ENCODE measurements at places on chromosomes 6 and 20. TPM values are rescaled to one million over a fixed set of nuclear protein-coding genes. Genes with fewer than 3 reads are reported as not detected.

DNA sequence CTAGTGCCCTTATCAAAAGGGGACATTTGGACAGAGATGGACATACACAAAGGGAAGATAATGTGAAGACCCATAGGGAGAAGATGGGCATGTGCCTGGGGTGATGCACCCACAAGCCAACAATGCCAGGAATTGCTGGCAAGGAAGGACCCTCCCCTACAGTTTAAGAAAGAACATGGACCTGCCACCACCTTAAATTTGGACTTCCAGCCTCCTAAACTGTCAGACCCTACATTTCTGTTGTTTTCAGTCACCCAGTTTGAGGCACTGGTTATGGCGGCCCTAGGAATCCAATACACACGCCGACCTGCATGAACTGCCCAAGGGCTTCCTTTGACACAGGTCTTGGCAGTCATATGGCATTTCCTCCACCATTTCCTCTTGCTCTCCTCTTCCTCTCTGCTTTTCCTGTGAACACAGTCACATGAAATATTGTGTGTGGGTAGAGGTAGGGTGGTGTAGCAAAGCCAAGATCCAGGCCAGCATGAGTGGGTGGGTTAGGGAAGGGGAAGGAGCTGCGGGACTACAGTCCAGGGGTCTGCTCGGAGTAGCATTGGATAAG, 115.6 kb downstream of the ZDHHC14 start:
- no peak for DNase-seq

- DNase-seq: peak; percentile 82
These were observed 1.3 kb downstream of the TAPBP start for GRCh38 chr6:33312361-33313104.

DNA sequence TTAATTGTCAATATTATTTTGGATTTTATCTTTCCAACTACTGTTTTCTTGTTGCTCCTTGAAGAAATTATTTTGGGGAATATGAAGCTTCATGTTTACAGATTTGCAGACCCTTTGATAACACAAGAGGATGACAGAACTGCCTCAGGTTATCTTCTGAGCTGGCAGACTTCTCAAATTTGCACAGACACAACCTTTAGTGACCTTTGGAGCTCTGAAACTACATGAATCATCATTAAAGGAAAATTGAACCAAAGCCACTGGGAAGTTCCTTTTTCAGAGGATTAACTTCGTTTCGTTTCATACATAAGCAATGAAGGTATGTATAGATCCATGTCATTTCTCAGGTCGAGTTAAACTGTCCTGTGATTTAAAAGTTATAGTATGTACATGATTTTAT, 85.9 kb downstream of the FBXO5 start:
- no peak for DNase-seq

- DNase-seq: no peak
These were observed 181.9 kb downstream of the NFATC2 start for GRCh38 chr20:51360451-51361201.

DNA sequence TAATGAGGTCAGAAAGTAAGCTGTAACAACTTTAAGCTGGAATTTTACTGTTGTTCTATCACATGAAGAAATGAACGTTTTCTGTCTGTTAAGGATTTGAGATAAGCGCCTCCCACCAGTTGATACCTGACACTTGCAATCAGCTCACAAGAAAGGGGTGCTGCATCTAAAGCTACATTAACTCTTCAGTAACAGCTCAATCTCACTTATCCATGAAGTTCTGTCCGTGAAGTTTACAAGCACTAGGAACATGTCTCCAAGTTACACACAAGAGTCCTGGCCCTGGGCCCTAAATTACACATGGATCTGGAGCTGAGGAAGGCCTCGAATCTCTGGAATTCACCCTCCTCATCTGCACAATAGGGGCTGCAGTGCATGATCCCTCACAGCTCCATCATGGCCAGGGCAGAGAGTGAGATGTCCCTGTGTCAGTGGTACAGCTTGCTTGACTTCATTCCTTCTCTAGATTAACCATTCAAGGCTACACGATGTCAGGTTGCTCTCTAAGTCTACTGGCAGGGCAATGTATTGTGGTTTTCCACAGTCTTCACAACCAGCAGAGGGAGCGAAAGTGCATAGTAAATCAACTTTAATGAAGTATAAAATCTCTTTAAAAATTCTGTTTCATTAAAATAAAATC, 182.4 kb upstream of the MCHR2 start:
- no peak for DNase-seq

DNA sequence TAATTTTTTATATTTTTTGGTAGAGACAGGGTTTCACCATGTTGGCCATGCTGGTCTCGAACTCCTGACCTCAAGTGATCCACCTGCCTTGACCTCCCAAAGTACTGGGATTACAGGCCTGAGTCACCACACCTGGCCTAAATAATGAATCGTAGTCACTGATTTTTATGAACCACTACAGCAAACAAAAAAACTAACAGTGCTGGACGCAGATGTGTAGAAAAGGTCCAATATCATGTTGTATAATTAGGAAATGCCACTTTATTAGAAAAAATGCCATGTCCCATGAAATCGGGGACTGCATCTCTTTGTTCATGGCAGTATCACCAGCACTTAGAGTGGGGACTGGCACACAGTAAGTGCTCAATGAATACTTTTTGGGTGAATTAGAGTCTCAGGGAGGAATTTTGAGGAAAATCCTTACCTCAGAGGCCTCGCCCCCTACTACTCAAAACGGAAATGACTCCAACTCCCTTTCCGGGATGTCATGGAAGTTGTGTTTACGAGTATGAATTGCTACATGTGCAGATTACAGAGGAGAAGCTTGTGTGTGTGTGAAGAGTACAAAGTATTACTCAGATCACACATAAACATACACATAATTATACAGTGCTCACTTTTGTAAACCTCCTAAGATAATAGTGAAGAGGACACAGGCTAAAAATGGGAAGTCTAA, 43.6 kb upstream of the FAM50B start:
- no peak for DNase-seq

GRCh38 chr6:137722749-137723272, 144.2 kb upstream of the TNFAIP3 start:
- DNase-seq: no peak

Gene SYNDIG1
- not detected for total RNA-seq

Gene POU3F2
- not detected for total RNA-seq

Gene AK9
- 16.7 TPM for total RNA-seq

Gene STXBP5
- 37.6 TPM for total RNA-seq

Gene CCN2
- total RNA-seq: 0.41 TPM

Data from naive thymus-derived CD8-positive, alpha-beta T cell (primary cell).